Activated CD4-positive, alpha-beta T cell treated with anti-CD3 and anti-CD28 coated beads, Interleukin-10, Interleukin-2, amounts not matched to agents 100 ng/mL and 50 ng/mL, durations not matched to agents 16 hours and 8 hours (primary cell): ENCODE measurements at places on chromosomes 2 and 18.
A peak's percentile ranks its signal among the peaks of the same experiment; 100 is the strongest.

DNA sequence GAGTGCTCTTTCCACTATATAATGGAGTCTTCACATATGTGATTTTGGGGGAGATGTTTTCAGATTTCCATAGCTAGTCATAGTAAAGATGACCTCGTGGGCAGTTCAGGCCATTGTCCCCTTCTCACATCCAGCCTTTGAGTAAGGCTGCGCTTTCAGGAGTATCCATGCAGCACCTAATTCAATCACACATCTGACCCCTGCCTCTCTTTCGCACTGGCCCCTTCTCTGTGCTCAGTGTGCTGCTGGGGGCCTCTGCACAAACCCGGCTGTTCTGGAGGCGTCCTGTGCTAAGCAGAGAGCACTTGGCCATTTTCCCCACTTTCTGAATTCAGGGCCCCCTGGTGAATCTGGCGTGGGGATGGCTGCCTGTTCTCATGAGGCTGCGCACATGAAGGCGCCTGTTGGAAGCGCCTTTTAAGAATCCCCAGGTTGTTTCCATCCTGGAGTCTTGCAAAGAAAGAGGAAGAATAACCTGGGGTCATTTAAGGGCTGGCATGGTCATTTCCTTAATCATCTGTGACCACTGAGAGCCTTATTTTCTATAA, 96.0 kb upstream of the ALPP start:
- DNase-seq = no peak

DNA sequence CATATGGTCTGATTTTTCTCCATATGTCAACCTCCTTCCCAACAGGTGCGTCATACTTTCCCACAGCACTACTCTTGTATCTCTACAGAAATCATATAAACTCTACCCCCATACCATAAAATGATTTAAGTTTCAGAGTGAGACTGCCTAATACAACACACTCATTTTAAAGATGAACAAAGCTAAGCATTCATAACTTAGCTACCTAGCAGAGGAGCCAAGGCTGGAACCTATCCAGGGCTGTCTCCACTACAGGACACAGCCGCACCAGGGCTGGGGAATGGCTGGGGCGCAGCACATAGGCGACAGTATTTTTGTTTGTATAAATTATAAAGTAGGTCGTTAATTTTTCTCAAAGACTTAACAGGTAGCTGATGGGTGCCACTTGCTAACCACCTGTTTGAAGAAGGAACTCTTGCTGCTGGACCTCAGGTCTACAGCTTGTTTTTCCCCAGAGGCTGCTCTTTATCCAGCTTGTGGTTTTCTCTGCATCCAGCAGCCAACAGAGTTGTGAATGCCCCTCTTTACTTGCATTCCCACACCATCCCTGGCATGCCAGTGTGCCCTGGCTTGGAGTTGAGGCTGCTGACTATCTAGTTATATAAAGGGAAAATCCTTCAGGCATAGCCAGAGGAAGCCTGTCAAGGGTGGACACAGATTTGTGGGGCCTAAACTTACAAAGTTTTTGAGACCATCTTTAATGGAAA, 62.0 kb downstream of the HNRNPLL start:
- no peak for DNase-seq

- DNase-seq = no peak
These were observed 99.8 kb upstream of the COPS8 start for GRCh38 chr2:236985761-236986339.

DNA sequence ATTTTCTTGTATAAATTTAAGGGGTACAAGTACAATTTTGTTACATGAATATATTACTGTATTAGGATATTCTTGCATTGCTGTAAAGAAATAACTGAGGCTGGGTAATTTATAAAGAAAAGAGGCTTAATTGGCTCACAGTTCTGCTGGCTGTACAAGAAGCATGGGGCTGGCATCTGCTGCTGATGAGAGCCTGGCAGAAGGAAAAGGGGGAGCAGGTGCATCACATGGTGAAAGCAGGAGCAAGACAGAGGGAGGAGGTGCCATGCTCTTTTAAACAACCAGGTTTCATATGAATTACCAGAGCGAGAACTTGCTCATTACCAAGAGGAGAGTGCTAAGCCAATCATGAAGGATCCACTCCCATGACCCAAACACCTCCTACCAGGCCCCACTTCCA, 399.5 kb upstream of the RAB6C start:
- no peak for DNase-seq

DNA sequence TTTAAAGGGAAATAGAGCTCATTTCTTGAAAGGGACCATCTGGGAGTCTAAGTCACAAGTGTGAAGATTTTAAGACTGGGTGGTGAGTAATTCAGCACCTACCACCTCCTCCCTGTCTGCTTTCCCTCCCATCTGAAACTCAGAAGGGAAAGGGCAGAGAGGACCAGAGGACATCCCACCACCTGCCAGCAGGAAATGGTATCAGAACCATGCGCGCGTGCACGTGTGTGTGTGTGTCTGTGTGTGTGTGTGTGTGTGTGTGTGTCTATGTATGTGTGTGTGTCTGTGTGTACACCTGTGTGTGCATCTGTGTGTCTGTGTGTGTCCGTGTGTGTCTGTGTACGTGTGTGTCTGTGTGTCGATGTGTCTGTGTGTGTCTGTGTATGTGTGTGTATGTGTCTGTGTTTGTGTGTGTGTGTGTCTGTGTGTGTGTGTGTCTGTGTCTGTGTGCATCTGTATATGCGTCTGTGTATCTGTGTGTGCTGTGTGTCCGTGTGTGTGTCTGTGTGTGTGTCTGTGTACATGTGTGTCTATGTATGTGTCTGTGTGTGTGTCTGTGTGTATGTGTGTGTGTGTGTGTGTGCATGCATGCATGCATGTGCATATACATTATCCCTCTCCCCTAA, 76.8 kb downstream of the ZFP36L2 start:
- DNase-seq = peak; percentile 86

DNA sequence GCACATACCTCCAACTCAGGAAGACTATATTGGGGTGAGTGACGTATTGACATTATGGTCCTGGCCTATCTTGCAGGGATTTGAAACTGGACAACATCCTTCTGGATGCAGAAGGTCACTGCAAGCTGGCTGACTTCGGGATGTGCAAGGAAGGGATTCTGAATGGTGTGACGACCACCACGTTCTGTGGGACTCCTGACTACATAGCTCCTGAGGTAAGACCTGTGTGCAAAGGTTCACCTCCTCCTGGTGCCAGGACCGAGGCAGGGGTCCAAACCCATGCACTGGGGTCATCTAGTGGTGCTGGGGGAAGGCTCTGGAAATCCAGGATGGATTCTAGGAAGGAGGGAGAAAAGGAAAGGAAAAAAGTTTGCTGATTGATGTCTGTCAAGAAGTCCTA, 152.2 kb upstream of the EPAS1 start:
- no peak for DNase-seq

GRCh38 chr2:239399433-239399920, 1.3 kb downstream of the HDAC4 start:
- peak; percentile 32 for DNase-seq

DNA sequence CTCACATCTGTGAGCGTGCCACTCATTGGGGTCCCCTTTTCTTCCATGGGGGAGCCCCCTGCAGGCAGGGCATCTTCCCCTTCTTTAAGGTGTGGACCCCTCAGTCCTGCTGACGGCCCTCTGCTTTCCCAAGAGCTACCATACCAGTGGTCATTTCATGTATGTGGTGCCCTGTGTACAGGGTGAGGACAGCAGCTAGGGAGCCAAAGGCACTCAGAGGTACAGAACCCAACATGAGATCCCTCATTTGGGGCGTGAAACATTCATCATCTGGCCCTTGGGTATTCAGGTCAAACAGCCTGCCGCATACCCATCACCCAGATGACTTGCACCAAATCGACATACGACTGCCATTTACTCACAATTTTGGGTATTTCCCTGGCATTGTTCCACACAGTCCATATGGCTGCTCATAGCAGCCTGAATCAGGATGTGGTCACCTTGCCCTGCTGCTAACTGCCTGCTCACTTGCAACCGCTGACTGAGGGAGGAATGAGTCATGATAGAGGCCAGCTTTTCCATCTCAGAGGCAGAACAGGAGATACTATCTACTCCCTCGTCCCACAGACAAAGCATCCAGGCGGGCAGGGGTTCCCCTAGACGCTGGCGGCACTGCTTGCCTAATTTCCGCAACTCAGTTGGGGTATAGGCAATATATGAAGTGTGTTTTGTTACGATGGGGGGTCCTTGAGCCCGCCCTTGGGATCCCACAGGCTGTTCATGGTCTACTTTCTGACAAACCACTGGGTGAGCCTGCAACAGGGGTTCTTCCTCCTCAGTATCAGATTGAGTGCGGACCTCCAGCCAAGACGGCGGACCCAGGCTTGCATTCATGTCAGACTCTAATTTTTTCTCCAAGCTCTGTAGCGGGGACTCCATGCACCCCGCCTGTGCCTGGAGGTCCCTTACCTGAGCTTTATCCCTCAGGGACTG, 228.6 kb downstream of the SATB2 start:
- peak; percentile 86 for DNase-seq
